RPMI7951 (cell line): ENCODE measurements at places on chromosomes 16 and 17.

DNA sequence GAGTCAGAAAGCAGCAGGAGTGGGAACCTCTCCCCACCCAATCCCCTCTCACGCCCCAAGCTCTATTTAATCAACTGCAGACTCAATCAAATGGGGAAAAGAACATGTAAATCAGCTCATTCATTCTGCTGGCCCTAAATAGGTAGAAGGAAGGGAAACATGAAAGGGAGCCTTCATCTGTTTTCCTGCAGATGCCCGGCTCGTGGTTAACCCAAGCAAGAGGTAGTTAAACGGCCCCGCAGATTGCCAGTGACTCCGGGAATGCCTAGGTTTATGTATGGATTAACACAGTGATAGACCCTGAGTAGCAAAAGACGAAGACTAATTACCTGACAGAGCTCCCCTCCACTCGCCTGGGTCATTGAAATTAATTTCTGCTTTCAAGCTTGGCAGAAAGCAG lies 542.0 kb downstream of the WWOX start:
- no peak for DNase-seq

DNA sequence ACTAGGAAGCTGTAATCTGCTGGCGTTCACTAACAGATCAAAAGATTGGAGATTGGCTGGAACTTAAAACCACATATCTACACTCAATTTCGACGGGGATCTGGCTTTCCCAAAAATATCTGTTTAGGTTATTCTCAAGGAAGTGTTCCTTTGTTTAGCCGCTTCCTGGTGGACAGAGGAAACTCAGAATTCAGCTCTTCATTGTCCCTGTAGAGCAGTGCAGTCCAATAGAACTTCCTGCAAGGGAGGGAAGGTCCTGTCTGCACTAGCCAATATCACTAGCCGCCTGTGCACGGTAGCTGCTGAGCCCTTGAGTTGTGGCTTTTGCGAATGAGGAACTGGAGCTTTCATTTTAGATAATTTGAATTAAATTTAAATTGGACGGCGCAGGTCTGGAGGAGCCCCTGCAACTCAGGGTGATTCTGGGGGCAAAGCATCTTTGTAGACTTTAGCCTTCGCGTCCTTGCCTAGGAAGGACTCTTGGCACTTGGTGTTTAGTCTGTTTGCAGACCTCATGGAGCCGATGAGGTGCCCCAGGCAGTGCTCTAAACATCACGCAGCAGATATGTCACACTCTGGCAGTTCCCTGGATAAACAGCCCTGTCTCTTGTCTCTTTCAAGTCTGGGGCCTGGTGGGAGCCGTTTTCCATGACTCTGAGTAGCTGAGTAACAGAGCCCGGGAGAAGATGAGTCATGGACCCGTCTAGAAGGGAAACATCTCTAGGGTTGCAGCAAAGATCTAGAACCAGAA lies 122.2 kb downstream of the CCDC182 start:
- peak; percentile 93 for DNase-seq

DNA sequence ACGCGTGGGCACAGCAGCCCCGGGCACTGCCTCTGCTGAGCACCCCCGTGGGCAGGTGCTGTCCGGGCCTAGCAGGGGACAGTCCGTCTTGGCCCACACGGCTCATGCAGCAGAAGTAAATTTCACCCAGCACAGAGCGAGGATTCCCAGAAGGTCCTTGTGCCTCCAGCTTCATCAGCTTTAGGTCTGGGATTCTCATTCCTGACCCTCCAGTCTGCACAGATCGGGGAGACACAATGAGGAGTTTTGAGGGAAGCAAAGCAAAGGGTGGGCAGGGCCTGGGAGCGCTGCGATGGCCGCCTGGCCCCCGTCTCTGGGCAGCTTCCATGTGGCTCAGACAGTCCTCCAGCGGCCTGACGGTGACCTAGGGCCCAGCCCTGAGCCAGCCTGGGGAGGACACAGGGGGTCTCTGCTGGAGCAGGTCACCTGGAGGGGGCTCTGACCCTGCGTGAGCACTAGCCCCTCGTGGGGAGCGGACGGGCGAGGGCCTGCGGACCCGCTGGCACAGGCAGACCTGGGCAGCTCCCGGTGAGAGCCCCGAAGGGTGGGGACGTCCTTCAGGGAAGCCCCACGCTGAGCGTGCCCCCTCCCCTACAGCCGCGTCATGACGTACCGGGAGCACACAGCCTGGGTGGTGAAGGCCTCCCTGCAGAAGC lies 30.7 kb upstream of the CHMP6 start:
- no peak for DNase-seq

GRCh38 chr17:9893411-9894012 lies 11.6 kb downstream of the RCVRN start:
- DNase-seq = peak; percentile 77
